Stimulated activated CD4-positive, alpha-beta T cell treated with anti-CD3 and anti-CD28 coated beads, Interleukin-4, amount 100 ng/mL, for 1 hour (primary cell): ENCODE measurements at places on chromosomes 5 and 9.

DNA sequence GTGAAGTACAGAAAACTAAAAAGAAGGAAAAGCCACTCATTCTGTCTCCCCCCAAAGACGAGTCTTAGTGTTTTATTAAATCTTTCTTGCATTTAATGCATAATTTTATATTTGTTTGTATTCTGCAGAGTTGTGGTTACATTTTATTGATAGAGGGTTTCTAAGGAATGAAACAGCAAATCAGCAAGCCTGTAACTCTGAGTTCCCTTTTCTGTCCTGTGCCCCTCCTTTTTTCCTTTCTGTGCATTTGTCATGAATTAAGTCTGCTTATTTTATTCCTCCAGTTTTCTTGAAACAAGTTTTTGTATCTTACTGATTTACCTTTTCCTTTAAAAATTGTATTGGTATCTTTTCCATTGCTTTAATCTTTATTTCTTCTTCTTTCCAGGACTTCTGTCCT lies 132.8 kb downstream of the MUSK start:
- no peak for DNase-seq

GRCh38 chr9:20178197-20178596 lies 389.4 kb upstream of the SLC24A2 start:
- no peak for DNase-seq

DNA sequence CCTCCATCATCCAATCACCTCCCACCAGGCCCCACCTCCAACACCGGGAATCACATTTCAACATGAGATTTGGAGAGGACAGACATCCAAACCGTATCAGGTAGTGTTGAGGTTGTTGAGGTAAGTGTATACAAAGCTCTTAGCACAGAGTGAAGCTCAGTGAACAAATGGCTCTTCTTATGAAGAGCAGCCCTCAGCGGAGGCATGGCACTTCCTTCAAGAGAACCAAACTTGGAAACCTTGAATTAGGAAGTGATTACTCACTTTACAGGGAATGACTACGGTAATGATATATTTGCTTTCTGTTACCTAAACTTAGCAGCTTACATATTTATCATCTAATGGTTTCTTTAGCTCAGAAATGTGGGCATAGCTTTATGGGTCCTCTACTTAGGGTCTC lies 92.8 kb downstream of the IQGAP2 start:
- DNase-seq, result no peak

- DNase-seq, result no peak
Observed at GRCh38 chr5:167479779-167480178, 811.7 kb upstream of the WWC1 start.

- DNase-seq, result peak; percentile 3
Observed at GRCh38 chr5:66329078-66329477, 185.0 kb downstream of the SREK1 start.

- DNase-seq, result no peak
Observed at GRCh38 chr5:73582285-73583145, 17.0 kb downstream of the UTP15 start.

DNA sequence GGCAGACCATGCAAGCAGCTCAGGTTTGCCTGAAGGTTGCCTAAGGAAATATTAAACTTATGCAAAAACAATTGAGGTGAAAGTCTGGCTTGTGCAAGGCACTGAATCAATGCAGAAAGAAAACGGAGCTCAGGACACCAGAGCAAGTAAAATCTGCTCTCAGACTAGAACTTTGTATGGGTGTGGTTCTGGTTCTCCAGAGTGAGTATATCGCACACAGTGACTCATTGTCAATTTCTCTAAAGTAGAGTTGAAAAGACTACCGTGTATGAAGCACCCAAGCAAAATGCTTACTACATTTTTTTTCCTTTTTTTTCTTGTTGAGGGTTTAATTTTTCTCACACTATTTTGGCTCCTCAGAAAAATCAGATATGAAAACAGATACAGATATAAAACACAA lies 650.3 kb upstream of the CDH10 start:
- DNase-seq, result no peak

DNA sequence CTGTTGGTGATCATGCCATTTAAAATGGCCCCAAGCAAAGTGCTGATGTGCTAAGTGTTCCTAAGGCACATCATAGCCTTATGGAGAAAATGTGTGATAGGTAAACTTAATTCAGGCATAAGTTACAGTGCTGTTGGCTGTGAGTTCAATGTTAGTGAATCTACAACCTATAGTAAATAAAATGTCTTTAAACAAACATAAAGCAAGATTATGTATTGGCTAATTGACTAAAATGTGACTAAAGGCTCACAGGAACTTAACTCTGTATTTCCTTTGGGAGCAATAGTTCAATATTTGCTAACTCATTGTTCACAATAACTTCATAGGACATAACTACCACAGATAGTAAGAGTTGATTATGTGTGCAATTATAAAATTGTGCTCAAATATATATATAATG lies 49.4 kb upstream of the LRRC19 start:
- no peak for DNase-seq

- DNase-seq, result no peak
Observed at GRCh38 chr9:105168870-105169319, 75.6 kb upstream of the SLC44A1 start.

DNA sequence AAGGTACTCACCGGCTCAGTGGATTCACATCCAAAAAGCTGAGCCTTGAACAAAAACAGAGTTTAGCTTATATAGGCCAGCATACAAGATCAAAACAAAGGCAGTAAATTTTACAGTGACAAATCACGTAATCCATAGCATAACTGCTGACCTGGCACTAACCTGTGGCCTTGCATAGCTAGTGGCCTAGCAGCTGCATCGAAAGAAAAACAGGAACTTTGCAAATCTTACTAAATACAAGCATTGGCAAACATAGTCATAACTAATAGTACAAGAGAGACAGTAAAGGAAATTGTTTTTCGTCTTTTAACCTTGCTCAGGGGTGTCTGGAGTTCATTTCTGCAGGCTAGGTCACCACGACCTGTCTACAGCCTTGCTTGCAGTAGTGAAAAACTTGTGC lies 4.8 kb downstream of the HSDL2 start:
- no peak for DNase-seq

DNA sequence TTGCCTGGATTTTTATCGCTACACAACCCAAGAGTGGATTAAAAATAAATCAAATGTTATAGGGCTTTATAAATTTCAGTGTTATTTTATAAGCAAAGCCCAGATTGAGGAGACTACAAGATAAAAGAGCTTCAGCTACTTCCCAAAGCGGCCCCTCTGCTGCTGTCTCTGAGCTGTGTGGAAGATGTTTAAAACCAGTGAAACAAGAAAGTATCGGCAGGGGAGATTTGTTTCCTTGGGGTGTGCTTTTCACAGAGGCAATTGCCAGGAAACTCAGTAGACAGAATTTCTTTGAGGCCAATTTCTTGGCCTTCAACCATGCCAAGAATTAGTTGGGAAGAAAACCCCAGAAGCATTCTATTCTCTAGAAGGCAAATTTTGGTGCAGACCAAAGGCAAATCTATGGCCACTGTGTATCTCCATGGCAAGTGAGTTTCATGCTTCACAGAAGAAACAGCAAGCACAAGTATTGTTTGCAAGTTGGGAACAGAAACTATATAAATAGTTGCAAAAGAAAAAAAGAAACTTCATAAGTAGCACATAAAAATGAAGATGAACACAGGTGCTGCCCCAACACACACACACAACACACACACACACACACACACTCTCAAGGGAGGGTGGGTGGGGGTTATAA lies 197.2 kb downstream of the PARP8 start:
- no peak for DNase-seq

DNA sequence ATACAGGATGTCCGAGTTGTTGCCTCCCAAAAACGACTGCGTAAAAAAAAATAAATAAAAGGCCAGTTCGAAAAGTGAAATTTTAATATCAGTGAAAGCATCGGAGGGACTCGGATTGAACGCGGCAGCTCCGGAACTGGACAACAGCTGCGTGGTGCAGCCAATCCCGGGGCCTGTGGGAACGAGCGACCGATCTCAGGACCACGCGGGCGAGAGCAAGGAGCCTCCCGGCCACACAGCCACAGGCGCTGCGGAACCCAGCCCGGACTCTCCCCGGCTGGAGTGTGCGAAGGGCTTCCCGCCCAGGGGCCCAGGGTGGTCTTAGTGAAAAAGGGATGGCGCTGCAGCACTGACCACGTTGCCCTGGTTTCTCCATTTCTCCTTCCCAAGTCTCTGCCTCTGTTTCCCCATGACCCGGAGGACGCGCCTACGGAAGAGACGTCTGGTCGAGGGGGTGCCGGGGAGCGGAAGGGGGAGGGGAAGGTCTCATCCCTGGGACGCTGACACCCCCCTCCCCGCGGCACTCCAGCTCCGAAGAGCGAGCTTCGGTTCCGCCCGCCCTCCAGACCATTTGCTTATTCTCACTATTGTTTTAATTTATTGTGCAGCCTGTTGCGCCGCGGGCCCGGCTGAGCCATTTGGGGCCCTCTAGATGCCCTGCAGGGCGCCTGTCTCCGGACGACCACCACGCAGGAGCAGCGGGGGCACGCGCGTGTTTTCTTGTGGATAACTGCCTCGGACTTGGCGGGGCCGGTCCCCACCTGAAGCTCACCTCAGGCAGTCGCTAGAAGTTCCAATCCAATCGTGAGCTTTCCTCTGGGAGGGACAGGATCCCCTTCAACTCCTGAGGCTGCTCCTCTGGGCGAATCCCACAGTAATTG lies 303.0 kb downstream of the PARP8 start:
- DNase-seq, result no peak
